ENCODE measurements at places on chromosomes 11 and 22.

DNA sequence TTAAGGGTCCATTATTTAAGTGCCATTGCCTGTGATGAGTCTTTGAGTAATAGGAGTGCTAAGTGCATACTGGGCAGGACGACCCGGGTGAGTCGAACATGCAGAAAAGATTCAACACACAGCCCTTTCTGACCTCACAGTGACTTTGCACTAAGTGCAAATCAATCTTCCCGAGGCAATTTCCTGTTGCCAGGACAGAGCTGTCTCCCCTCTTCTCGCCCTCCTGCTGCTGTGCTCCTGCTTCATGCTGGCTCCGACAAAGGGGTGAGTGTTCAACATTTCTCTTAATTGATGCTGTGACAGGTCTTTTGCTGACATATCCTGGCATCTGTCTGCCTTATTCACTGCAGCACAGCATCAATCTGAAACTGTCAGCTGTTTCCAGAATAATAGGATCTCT is 42.0 kb downstream of the MCHR1 start:
- DNase-seq: peak; percentile 80

DNA sequence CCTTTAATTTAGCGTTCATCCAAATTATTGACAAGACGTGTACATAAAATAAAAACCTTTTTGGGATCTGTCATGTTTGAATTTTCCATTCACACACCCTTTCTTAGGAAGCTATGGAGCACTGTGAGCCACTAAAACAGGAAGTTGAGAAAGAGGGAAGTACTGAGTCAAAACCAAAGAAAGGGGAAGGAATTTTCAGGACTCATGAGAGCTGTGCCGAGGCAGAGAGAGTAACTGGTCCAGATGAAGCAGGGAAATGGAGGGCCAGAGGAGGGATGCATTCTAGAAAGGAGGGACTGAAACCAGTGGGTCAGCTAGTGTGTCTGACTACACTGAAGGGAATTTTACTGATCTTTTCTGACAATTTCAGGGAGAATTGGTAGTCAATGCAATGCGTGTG is 24.9 kb downstream of the APLP2 start:
- DNase-seq: no peak

- DNase-seq: no peak
Measured at GRCh38 chr11:38304926-38305325, 1706.9 kb upstream of the RAG2 start.

GRCh38 chr11:76371170-76371569 is 9.8 kb downstream of the THAP12 start:
- no peak for DNase-seq

DNA sequence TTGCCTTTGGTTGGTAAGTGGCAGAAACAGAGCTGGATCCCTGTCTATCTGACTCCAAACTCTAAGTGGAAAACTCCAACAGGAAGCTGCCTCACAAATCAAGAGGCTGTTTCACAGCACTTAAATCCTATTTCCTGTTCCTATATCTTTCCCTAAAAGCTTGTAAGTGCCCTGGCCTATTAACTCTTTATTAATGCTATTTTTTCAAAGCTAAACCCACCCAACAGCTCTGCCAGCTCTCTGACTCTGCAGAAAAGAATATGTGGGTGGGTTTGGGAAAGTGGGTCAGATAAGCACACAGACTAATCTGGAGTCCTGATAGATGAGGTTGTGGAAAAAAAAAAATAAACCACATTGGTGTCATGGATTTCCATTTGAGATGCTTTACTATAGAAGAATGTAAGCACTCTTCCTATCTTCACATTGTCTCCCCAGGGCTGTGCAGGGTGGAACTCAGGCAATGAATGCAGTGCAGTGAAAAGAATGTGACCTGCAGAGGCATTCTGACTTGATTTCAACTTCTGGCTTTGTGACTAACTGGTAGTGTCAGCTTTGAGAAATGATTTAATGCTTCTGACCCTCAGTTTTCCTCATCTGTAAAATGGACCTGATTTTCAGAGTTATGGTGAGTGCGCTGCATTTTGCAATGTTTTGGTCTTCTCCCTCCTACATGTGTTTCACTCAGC is 125.6 kb downstream of the AASDHPPT start:
- no peak for DNase-seq

DNA sequence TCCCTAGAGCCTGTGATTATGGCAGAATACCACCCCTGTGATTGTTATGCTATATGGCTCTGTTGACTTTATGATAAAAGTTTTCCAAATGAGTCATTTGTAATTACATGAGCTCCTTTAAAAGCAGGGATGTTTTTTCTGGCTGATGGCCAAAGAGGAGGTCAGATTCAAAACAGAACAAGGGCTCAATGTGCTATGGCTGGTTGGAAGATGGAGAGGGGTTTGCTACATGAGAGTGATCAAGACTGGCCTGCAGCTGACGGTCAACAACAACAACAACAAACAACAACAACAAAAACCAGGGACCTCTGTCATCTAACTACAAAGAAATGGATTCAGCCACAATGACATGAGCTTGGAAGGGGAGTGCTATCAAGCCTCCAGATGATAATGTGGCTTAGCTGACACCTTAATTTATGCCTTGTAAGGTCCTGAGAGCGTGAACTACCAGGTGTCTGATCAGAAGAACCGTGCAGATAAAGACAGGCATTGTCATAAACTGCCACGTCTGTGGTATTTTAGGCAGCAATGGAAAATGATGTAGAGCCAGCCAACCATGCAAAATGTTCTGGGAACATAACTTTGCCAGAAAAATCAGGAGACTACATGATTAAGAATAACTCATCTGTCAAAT is 47.2 kb downstream of the PIWIL3 start:
- no peak for DNase-seq

- DNase-seq: peak; percentile 95
Measured at GRCh38 chr22:39534591-39535356, 2.2 kb upstream of the RPS19BP1 start.

DNA sequence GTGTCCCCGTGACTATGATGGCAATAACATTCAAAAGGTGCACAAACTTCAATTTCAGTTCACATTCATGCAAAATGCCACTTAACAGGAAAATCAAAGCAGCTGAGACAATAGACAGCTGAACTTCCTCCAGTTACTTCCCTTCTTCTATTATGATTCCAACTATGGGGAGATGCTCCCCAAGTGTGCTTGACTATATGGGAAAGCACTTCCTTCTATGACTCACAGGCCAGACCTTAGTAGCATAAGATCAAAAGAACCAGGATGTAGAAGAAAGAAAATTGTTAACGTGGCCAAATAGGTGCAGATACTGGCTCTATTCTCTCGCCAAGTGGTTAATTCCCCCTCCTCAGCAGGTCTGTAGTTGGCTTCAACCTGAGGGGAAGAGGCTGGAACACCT is 7.8 kb upstream of the FAT3 start:
- DNase-seq: no peak

DNA sequence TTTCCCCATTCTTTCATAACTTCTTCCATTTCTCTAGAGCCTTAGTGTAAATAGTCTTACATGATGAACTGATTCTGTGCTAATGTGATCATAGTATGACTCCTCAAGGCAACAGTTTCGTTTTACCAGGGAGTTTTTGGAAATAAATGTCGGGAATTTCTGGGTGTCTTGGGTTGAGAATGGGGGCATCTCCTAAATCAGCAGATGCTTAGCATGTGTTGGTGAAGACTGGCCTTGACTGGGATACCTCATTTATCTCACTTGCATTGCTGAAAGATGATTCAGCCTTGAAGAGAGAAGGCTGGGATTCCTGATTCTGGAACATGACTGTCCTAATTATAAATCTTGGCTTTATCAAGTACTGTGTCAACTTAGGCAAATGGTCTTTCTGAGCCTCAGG is 115.7 kb upstream of the C11orf87 start:
- no peak for DNase-seq

- DNase-seq: no peak
Measured at GRCh38 chr22:41062146-41062545, 30.2 kb upstream of the EP300 start.

GRCh38 chr11:36251823-36252222 is 37.4 kb downstream of the COMMD9 start:
- no peak for DNase-seq

DNA sequence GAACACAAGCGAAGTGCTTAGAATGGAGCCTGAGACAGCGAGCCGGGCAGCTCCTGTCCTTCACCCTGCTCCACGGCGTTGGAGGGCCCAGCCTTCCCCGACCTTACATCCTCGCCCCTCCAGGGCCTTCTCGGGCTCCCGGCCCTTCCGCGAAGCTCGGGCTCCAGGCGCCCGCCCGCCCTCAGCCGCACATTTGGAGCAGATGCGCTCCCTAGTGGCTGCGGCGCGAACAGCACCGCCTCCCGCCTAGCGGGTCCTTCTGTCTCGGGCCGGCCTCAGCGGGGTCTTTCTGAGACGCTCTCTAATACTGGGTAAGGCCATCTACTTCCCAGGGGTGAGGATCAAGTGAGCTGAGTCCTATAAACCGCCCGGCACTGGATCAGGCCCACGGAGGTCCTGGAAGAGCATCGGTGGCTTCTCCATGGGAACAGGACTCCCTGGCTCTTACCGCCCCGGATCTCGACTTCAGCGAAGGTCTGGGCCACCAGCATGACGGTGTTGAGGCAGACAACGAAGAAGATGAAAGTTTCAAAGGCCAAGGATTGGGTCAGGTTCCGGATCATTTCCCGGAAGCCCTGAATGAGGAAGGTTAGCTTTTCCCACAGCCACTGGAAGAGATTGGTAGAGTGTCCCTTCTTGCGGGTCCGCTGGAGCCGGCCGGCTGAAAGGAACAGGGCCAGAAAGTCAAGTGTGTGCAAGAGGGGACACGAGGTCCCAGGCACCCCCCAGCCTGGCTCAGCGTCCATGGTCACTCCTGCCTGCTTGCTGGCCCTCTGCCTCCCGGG is 3.7 kb downstream of the CATSPER1 start:
- peak; percentile 90 for DNase-seq

GRCh38 chr11:16713594-16713993 is 24.9 kb upstream of the C11orf58 start:
- no peak for DNase-seq

GRCh38 chr11:62666259-62666926 is 1.3 kb downstream of the CSKMT start:
- DNase-seq: no peak

Measured in retina (tissue), 1 donor.